ENCODE measurements at places on chromosomes 1 and 21.

GRCh38 chr1:11629184-11630016, 24.8 kb downstream of the FBXO2 start:
- DNase-seq, result no peak

DNA sequence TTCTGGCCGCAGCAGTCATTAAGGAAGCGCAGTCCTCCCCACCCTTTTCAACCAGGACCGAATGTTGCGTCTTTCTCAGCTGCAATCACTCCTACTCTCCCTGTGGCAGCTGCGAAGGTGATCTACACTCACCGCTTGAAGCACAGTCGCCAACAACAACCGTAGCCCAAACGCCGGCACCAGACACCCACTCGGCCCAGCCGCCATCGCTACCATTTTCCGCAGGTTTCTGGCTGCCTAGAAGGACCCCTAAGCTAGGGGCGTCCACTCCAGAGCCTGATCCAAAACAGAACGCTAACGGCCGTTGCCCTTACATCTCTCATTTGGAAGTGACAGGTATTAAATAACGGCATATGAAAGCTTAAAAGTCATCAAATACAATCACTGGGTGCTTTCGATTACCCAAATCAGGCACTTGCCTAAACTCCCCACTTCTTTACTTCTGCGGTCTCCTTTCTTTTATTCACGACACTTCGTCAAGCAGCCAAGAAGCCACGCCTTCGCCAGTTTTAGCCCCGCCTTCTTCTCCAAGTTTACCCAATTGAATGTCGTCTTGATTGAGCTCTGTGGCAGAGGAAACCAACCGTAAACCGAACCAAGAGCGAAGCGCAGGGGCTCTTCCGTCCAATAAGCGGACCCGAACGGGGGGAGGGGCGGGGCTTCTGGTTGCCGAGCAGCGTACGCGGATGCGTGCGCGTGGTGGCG, at the start of gene SELENOF:
SELENOF (minus strand) TSS at position 231 of the 705 bp plus-strand sequence; CDS start at position 216, 15 bp downstream.
- peak; percentile 99 for DNase-seq

GRCh38 chr1:53024117-53024516, 37.9 kb upstream of the PODN start:
- no peak for DNase-seq

- DNase-seq, result no peak
These were observed 354.4 kb downstream of the RYR2 start for GRCh38 chr1:237396426-237396825.

GRCh38 chr1:108847494-108847893, 9.4 kb downstream of the AKNAD1 start:
- peak; percentile 36 for DNase-seq

DNA sequence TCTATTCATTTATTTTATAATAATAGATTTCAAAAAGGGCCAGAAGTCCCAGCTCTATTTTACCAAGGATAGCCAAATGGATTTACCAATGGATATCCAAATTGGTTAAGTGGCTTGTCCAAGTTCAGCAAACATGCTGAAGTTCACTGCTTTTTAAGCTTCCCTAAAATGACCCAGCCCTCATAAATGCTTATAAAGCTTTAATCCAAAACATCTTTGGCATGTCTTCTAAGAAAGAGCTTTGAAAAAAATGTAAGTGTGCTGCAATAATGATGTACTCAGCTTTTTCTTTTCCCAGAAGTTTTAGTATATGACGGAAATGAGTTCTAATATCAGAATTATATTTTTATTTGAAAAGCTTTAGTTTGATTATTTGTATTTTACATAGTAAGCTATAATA, 451.5 kb upstream of the ADAMTS5 start:
- DNase-seq, result no peak

DNA sequence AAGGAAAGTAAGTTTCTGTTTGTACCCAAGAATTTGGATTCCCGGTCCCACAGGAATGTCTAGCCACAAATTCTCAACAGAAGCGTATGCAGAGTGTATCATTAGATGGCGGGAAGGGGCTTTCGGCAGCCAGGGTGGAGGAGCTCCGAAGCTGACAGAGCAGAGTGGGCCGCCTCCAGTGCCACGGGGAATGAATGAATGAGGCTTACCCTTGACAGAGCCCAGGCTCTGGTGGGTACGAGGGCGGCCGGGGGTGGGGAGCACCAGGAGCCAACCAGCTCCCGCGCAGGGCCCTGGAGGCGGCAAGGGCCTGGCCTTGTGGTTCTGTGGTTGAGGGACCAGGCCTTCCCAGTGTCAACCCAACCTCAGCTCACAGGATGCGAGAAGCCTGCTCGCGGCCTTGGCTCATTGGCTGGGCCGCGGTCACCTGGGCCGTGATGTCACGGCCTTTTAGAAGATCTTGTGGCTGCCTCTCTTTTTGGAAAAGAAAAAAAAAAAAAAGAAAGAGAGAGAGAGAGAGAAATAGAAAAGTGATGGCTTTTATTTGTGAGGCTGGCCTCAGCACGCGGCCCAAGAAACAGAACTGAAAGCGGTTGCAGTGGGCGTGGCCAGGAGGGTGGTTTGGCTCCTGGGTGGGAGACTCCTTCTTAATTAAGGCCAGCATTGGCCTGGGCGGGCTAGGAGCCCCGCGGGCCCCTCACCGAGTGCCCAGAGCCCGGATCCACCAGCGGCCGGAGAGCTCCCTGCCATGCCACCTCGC, 34.9 kb upstream of the RUNX3 start:
- no peak for DNase-seq

DNA sequence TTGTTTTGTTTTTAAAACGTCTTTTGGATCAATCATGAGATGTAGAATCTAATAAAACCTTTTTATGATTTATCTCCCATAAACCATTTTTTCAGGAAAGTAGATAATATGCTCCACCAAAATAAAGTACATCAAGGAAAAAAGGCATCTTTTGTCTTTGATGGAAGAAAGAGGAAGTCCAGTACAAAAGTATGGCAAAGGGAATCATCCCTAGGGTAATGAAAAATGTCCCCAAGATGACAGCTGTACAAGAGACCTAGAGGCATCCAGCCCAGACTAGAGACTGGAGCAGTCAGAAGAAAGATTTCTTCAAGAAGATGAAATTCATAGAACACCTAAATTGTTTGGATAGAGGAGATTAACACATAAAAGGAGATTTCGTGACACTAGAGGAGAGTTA, 32.3 kb upstream of the GFI1 start:
- DNase-seq, result no peak

GRCh38 chr1:39671433-39671792, 494 bp downstream of the NT5C1A start:
- DNase-seq, result no peak

DNA sequence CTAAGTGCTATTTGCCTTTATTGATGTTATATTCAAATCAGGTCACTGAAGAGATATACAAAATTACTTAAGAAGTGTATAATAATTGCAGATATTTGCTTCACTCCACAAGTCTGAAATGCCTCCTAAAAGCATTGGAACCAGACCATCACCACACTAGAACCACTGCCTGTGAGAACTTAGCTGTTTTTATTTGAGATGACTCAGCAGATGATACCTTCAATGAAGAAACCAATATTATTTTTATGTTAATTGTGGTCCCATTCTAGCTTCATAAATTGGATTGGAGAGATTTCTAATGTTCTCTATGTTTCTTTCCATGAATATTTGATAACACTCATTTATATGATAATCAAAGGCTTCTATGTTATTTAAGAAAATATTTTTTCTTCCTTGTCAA, 740.6 kb downstream of the KCNT2 start:
- DNase-seq, result no peak

GRCh38 chr1:192969091-192969490, 90.1 kb downstream of the UCHL5 start:
- DNase-seq, result no peak

DNA sequence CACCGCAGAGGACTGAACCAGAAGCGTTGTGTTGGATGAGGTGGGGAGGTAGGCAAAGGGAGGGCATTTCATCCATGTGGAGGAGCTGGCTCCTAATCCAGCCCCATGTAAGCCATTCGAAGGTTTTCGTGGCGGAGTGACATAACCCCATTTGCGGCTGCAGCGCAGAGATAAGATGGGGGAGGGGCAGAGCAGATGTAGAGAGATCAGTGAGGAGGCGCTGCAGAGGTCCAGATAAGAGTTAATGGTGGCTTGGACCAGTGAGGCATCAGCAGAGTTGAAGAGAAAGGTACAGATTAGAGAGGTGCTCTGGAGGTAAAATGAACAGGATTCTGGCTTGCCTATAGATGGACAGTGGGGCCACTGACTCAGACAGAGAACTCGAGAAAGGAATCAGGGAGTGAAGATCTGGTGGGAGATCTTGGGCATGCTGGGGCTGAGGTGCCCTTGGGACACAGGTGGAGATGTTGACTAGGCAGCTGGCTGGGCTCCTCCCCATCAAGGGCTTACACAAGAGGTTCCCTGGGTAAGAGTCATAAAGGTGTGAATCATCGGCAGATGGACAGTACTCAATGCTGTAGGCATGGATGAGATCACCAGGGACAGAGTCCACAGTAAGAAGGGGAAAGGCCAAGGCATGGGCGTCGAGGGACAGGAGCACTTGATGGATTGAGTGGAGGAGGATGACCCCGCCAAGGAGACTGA, 7.8 kb upstream of the PTPRF start:
- peak; percentile 41 for DNase-seq

- no peak for DNase-seq
These were observed 159.4 kb downstream of the ST6GALNAC5 start for GRCh38 chr1:77026640-77027039.

DNA sequence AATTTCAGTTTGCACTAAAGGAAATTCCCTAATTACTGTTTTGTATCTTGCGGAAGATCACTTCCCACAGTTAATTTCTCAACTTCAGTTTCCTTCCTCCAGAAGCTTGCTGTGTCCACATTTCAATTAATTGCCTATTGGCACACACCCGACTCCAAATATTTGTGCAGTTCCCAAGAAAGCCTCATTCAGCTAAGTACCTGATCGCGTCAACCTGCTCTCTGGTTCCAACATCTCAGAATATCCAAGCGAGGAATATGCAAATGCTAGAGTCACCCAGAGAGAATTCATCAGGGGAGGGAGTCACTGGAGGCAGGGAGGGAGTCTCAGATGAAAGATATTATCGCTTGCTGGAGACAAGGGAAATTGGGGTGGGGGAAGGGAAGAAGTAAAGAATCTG, 351.3 kb downstream of the RRAGC start:
- DNase-seq, result no peak

DNA sequence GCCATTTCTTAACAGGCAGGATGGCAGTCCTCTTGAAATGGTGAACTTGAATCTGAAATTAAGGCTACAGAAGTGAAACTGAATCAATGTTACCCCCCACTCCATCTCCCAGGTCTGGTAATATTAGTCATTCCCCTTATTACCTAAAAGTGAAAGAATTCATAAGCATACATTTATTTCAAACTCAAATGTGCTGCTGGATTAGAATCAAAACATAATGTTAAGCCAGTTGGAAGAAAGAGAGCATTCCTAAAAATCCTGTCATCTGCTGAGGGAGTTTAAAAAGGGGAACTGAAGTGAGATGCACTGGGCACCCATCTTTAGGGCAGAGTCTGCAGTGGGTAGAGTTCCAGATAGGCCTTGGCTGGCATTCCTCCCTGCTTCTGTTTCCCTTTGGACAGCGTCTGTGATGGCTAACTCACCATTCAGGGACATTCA, 17.4 kb downstream of the KIAA0319L start:
- no peak for DNase-seq

DNA sequence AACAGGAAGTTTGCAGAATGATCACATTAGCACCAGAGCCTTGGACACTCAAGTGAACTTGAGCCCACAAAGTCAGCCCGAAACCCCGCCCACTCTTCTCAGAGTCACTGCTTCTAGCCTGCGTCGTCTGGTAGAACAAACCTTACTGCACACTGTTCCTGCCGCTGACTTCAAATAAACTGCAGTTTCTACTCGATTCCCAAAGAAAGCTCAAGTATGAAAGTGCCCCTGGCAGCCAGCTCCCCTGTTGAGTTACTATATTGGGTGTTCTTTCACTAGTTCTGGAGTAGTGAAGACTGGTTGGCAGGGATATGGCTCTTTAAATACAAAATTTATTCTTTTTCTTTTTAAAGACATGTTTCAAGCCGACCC, 164.7 kb downstream of the GALNT2 start:
- no peak for DNase-seq

GRCh38 chr1:151693057-151693651, 23.4 kb downstream of the CELF3 start:
- DNase-seq, result peak; percentile 63

DNA sequence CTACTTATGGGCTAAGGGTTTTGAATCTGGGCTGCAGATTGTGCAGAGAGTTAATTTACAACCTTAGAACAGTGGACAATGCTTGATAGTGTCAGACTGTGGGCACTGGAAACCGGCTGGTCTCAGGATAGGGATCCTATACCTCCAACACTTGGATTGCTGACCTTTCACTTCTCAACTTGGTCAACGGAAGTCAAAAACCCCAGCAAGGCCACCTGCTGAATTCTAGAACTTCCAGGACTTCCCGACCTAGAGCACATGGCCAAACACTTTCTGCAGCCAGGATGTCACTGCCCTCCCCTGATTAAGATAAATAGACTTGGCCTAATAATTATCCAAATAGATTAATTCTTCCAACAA, 336 bp upstream of the DENND2D start:
- no peak for DNase-seq

GRCh38 chr1:116164150-116164549, 53.0 kb downstream of the MAB21L3 start:
- DNase-seq, result no peak

DNA sequence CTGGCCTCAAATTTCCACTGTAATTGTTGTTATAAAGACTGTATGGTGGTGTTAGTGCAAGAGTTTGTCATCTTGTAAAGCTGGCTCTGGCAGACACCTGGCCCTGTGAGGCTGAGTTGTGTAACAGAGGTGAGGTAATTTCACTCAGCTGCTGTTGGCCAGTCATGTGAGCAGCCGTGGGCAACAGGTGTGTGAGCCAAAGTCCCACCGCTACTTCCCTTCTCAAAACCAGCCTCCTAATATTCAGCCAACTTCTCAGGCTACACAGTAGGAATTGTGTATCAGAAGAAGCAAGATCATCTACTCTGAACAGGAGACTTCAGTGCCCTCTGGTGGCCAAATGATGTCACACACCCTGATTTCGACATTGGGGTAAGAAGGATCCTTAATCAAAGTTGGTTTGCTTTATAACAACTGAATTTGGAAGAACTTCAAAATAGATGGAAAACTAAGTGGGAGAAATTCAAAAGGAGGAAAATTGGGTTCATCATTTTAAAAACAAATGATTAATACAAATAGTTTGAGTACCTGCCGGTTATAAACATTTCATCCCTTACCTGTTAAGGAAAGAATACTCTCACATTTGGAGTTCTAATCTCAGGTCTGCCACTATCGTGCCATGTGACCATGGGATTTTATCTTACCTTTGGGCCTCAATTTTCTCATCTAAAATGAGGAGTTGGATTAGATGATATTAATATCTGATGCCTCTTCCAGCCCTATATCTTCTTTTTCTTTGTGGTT, 2.6 kb upstream of the CREG1 start:
- peak; percentile 74 for DNase-seq

DNA sequence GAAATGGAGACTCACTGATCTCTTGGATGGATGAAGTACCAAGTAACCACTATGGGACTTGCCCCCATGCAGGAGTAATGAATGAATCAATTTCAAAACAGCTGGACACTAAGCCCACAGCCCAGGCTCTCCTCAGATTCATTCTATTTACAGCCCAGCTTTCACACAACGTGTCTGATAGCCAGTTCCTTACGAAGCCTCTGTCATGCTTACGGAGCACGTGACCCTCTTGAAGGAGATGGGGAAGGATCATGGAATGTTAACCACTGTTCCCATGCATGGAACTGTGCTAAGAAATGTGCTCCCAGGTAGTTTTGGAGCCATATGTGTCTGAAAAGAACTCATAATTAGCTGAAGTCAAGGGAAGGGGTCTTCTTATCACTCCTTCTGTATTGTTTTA, 124.1 kb downstream of the KIF26B start:
- DNase-seq, result no peak

GRCh38 chr1:89802051-89802450, 18.8 kb upstream of the LRRC8D start:
- no peak for DNase-seq
